Psoas muscle (tissue), 8 donors: ENCODE measurements at places on chromosomes 2 and 18.

DNA sequence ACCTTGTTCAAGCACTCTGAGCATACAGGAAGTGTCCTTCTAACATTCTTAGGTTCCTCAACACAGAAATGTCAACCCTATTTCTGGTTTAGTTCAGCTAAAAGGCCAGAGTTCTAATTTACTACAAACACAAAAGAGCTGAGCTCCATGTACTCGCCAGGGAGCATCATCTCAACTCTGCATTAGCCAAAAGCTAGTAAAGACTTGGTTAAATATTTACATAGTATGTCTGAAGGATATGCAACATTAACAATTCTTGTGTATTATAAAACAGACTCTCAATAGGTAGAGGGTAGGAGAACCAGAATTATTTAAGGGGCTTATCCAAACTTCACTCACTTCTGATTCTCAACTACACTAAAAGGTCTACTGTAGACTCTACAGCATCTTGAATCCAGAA lies 154.6 kb downstream of the THADA start:
- DNase-seq: no peak

DNA sequence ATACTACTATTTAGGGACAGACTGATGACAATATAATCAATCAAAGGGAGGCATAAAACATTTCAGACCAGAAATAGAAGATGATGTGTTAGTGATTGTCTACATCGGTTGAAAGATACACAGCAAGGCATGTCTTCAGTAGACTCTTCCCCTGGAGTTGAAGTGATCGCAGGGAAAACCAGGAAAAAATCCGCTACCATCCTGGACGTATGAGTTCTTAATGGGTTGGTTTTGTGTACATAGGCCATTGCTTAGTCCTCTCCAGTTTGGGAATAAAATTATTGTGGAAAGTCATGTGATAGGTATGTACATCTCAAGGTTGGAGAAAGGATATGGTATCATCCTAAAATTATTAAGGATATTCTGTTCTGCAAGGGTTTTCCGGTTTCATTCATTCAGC lies 4.3 kb downstream of the APCDD1 start:
- no peak for DNase-seq

DNA sequence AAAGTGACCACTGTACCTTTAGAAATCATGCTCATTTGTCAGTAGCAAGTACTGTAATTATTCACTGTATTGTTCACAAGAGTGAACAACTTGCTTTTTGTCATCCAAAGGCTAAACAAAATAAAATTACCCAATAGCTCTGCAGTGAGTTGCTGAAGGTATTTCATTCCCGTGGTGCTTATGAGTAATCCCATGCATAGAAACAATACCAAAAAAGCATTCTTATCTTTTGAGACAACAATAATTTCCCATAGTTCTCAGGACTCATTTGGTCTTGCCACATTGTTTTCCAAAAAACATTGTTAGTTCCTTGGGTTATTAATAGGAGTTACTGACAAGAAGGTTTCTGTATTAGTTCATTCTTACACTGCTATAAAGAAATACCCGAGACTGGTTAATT lies 503.2 kb upstream of the FAM98A start:
- no peak for DNase-seq

GRCh38 chr2:189265696-189266320 lies 86.2 kb upstream of the COL5A2 start:
- DNase-seq: no peak

GRCh38 chr2:19048593-19049266 lies 309.7 kb downstream of the OSR1 start:
- no peak for DNase-seq

- DNase-seq: peak; percentile 74
These were observed 42.1 kb upstream of the TRIM43B start for GRCh38 chr2:95526360-95527341.

DNA sequence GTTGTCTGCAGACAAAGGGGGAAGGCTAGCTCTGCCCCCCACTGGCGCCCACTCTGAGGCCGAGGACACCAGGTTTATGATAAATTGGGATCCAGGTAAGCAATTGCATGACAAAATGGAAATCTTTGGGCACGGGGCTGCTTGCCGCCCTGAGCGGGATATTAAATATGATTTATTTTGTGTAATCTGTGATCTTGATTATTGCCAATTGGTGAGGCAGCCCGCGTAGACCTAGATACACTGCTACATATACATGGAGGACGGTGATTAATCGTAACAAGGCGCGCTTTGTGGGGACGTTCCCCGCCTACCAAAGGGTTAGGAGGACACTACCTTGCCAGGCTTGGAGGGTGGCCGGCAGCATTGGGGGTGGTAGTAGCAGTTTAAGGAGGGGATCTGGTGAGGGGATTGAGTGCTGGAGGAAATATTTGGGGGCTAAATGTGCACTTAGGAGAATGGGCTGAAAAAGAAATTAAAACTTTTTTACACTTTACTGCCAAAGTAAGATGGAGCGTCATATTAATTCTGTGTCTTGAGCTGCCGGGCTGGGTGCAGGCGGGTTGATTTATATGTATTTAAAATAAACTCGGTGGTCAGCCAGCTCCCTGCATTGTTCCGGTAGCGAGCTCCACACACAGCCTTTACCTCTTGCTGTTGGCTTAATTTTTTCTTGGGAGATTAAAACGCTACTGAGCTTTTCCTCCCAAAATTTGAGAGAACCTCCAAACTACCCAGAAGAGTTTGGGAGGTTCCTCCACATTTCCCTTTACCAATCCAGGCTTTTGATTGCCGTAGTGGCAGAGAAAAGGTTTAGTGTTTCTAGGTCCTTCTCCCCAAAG lies 4.1 kb downstream of the HOXD3 start:
- no peak for DNase-seq

GRCh38 chr2:67616749-67617148 lies 219.6 kb downstream of the ETAA1 start:
- DNase-seq: no peak

DNA sequence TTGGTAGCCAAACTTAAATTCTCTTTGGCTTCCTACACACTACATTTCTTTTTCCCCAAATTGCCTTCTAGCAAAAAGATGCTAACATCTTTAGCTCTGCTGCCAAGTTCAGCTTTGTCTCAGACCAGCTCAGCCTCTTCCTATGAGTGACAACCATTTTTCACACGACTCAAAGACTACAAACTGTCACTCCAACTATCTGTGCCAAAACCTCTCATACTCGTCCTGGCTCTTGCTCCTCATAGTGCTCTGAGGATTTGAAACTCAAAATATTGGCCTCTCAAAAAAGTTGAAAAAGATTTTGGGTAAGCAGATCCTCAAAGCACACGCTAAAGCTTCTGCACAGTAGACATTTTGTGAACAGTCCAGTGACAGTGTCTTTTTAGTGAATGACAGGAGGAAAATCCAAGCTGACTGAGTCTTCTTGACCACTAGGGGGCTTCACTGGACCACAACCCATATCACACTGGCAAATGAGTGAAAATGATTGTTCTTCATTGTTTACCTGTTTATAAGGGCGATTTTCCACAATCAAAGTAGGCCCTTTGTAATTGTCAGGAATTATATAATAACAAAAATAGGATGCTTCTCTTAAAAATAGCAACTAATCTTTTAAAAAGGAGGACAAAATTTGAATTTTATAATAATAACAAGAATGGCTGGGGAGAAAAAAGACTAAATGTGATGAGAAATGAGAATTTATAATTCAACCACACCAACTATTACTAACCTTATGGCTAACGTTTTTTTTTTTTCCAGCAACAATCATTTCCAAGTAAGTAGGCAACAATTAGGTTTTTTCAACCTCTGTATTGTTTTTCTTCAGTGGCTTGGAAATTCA lies 85.5 kb upstream of the PGAP1 start:
- DNase-seq: no peak

DNA sequence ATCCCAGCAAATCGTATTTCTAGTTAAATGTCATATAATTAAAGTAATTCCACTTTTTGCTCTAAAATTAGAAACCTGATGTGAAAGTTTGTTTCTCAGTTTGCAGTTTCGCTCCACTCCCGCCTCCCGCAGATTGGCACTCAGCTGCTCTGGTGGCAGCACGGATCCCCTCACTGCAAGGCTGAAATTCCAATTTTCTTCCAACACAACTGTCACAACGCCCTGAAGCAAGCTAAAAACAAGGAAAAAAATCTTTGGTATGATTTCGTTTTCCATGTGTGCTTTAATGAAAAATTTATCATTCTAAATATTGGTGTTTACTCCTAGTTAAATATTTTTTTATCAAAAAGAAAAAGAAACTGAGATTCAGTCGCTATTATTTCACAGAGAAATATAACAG lies 38.5 kb downstream of the FTCDNL1 start:
- DNase-seq: no peak

DNA sequence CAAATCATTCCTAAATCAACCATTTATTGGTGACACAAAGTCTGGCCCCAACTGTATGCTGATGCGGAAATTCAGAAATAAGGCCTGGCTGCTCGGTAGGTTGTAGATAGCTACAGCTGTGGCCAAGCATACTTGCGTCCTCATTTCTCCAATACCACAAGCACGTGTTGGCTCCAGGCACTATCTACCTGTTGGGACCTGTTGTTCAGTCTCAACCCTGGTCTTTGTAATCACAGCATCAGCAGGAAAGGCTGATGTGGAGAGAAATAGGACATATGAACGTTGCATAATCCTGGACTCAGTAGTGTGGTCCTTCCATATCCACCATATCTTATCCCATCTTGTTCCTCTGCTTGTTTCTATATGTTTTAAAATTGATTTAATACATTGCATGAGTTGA lies 212.6 kb downstream of the PMAIP1 start:
- no peak for DNase-seq

DNA sequence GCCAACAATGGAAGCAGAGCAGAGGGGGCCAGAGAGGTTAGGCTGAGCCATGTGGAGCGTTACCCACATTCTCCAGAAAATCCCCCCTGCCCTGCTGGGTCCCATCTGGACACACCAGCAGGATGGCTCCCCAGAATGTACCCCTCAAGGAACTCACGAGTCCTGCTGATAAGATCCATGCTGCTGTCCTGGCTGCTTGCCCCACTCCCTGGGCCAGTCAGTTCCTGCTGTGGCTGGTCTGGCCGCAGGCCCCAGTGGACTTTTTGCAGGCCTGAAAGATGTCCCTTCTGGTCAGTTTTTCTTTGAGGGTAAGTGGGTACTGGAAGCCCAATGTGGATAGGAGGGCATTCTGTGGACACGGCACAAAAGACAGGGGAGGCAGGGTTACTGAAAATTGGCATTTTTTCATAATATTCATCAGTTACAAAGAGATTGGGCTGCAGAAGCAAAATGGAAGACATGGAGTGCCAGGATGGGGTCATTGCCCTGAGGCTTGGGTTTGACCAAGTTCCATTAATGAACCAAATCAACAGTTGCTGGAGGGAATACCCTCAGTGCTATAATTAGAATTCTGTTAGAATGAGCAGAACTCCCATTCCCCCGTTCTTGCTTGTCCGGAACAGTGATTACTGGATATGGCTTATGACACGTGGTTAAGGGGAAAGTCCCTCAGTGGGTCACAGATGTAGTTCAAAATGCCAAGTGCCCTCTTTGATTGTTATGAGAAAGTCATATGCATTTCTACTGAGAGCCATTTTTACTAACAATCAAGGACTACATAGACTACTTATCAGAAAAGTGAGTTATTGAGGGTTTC lies 38.7 kb downstream of the SLC4A5 start:
- no peak for DNase-seq

DNA sequence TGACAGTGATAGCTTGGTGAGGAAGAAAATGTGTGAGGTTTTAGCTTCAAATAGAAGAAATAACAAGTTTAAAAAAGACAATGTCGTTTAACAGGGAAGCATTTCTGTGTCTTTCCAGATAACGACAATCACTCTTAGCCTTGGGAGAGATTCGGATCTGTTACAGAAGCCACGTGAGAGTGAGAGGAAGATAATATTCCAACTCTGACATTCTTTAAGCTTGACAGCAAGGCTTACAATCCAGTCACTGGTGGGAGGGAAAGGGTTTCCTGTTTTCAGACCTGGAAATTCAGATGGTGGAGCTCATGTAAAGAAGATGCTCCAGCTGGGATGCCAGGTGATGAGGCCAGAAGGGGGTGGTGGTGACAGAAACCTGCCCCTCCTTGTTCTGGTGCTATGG lies 30.8 kb downstream of the FBXO48 start:
- DNase-seq: no peak

GRCh38 chr2:232024457-232024856 lies 62.9 kb downstream of the DIS3L2 start:
- no peak for DNase-seq

- peak; percentile 31 for DNase-seq
These were observed 26.8 kb downstream of the MPHOSPH10 start for GRCh38 chr2:71157124-71157793.

DNA sequence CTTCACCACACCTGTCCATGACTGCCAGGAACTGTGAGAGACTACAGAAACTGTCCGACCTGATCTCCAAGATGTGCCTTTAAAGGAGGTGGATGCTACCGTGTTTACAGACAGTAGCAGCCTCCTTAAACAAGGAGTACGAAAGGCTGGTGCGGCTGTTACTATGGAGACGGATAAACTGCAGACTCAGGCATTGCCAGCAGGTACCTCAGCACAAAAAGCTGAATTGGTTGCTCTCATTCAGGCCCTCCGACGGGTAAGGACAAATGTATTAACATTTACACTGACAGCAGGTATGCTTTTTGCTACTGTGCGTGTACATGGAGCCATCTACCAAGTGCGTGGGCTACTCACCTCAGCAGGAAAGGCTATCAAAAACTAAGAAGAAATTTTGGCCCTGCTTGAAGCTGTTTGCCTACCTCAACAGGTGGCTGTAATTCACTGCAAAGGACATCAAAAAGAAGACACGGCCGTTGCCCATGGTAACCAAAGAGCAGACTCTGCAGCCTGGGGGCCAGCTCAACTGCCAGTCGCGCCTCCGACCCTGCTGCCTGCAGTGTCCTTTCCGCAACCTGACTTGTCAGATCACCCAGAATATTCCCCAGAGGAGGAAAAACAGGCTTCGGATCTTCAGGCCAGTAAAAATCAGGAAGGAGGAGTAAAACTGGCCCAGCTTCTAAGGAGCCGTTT lies 30.9 kb downstream of the SKA1 start:
- DNase-seq: no peak

GRCh38 chr2:119713819-119714490 lies 35.0 kb downstream of the TMEM177 start:
- no peak for DNase-seq

DNA sequence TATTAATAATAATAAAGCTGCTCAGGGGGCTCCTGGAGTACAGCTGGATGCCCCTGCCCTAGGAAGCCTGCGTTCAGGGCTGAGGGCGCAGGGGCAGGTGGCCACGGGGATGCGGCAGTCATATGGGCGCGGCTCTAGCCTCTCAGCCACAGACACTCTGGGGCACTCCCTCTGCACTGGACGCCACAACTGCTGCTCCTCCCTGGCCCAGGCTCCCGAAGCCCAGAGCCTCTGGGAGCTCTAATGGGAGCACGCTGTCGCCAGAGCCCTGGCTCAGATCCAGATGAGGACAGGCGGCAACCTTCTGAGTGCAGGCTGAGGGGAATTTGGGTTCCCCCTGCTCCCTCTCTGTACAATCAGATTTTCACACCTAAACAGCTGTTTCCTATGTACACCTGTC lies 93.6 kb downstream of the MTCL1 start:
- no peak for DNase-seq

- DNase-seq: peak; percentile 51
These were observed 22.4 kb upstream of the CD28 start for GRCh38 chr2:203683932-203684556.
